CD8-positive, alpha-beta memory T cell (primary cell): ENCODE measurements at places on chromosomes 4 and X. TPM values are rescaled to one million over a fixed set of nuclear protein-coding genes. Genes with fewer than 3 reads are reported as not detected.

Gene TLL1
- total RNA-seq: not detected

Gene NEUROG2
- total RNA-seq: not detected

Gene TCP11X2
- not detected for total RNA-seq

Gene BST1
- total RNA-seq: 0.48 TPM

Gene VCX3B
- not detected for total RNA-seq

Gene CCDC110
- not detected for total RNA-seq

Gene SPANXN3
- total RNA-seq: not detected

Gene MAGED4
- 0.59 TPM for total RNA-seq

DNA sequence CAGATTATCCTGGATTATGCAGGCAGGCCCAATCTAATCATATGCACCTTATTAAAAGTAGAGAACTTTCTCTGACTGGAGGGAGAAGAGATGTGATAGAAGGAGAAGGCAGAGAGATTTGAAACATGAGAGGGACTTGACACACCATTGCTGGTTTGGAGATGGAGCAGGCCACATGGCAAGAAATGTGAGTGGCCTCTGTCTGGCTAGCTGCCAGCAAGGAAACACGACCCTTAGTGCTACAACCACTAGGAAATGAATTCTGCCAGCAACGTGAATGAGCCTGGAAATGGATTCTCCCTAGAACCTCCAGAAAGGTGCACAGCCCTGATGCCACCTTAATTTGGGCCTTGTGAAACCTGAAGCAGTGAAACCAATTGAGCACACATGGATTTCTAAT lies 79.5 kb upstream of the MBNL3 start:
- DNase-seq: no peak

DNA sequence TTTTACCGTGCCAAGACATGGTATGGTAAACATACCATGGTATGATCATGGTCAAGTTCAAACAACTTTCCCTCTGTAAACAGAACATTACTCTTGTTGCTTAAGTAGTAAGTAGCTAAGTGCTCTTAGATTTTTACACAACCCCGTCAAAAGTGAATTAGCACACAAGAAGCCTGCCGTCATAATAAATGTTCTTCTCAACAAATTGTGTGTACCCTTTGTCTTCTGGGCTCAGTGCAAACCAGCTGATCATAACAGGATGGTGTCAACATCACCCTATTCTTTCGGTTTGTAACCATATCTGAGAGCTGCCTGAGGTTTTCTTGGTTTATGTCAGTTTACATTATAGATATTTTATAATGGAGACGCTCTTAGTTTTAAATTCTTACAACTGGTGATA lies 28.8 kb downstream of the MSL3 start:
- DNase-seq: no peak

DNA sequence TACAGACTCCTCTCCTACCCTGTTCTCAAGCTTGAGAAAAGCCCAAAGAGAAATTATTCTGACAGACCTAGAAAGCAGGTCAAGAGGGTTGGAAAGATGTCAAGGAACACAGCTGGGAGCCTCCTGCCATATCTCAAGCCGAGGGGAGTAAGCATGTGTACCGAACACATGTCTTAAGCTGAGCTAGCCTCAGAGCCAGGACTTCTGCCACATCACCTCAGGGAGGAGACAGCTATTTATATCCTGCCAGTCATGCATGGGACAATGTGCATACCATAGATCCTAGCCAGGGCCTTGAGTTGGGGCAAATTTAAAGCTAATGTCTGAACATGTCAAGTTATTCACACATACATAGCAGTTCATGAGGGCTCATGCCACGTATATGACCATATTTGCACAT lies 11.8 kb downstream of the TMEM31 start:
- no peak for DNase-seq

- DNase-seq: no peak
These were observed 221.6 kb downstream of the DCLK2 start for GRCh38 chr4:150299816-150300215.

GRCh38 chr4:134533068-134533467 lies 331.5 kb upstream of the PABPC4L start:
- no peak for DNase-seq

- no peak for DNase-seq
These were observed 245.2 kb downstream of the RAB28 start for GRCh38 chr4:13238936-13239335.

DNA sequence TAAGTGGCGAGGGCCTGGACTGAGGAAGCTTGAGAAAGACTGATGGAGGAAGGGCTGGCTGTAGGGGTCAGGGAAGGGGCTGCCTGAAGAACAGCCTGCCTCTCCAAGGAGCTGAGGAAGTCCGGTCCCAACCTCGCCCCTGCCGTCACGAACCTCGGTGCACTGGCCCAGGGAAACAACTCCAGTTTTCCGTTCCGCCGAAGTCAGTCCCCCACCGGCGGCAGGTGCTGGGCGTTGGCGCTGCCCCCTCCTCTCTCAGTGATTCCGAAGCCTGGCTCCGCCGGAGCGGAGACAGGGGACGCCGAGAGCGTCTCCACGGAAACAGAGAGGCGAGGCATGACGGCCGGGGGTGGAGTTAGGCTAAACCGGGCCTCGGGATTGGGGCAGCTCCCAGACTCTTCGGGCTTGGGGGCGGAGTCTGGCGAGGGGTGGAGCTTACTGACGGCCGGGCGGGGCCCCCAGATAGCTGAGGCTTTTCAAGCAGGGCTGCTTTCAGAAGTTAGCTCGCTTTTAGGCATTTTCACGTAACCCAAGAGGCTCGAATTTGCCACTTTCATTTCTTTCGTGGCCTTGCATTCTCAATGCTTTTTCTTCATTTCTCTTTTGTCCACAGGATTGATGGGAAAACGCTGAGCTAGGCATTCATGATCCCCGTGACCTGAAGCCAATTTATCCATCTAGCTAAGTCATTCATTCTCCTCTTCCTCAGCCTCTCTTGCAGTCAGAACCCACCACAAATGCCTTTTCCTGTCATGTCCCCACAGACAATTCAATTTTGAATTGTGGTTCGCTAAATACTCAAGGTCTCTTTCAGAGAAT lies at the start of gene TTC29:
TTC29 (minus strand) TSS at position 309 of the 819 bp plus-strand sequence. CDS start 5,969 bp downstream, outside the sequence.
- DNase-seq: peak; percentile 60

DNA sequence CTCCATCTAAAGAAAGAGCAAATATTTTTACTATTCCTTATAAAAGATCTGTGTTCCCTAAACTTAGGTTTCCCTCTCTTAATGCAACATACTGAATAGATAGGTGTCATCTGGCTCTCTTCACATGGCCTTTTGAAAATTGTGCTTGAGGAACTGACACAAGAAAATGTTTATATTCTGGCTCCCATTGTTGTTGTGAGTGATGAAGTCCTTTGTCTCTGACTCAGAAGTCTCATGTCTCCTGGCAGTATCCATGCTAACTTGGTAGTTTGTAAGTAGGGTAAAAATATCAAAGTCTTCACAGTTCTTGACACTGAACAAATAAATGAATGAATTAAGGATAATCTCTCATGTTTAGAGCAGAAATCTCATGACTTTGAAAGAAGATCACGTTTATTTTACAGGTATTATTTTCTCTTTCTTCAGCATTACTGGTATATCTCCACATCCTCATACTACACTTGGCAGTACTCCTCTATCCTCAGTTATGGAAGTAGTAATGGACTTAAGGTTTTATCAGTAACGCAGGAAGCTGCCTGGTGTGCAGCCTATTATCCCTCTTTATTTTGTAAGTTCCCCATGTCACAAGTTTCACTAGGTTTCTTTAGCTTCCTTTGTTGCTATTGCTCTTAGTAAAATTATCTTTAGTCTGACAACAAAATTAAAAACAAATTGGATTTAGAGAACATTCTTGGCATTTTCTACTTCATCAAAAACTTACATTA lies 14.2 kb upstream of the PABPC4L start:
- DNase-seq: no peak

DNA sequence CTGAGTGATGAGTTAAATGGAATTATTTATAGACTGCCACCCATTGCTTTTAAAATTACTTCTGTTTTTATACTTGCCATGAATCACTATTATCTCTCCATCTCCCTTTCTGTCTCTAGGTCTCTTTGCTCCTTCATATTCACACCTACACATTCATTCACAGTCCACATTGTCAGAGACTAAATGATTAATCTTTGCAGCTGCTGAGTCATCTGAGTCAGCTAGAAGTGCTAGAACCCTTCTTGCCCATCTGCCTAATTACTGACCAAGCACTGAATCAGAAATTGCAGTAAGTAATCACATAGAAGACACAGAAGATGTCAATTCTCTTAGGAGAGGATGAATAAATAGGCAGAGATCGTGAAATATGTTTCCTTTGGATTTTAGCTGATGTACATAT lies 31.6 kb upstream of the RPS6KA6 start:
- DNase-seq: no peak

DNA sequence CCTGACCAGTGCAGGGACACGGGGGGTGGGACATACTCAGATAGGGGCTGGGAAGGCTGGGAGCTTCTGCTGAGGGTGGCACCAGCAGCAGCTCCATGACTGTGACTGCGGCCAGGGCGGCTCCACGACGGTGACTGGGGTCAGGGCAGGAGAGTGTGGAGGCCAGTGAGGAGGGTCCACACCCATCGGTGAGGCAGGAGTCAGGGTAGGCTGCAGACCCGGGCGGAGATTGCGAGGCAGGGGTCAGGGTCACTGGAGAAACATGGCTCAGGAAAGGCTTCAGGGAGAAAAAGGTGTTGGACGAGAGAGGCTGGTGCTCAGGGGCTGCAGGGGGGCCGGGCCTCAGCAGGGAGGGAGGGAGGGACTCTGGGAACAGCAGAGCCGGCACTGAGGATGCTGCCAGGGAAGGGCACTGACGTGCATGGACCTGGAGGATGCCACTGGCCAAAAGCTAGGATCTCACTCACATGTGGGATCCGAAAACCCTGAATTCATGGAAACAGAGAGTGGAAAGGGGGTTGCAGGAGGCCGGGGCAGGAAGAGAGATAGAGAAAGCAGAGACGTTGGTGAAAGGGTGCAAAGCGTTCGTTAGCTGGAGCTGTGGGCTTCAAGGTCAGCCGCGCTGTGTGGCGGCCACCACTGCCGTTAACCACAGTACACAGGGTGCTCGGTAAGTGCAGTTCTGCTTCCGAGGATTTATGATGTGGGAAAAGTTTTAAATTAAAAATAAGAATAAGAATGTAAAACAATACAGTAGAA lies 22.0 kb downstream of the ATP5ME start:
- DNase-seq: no peak

- no peak for DNase-seq
These were observed 112.1 kb upstream of the NAP1L5 start for GRCh38 chr4:88809576-88810219.

DNA sequence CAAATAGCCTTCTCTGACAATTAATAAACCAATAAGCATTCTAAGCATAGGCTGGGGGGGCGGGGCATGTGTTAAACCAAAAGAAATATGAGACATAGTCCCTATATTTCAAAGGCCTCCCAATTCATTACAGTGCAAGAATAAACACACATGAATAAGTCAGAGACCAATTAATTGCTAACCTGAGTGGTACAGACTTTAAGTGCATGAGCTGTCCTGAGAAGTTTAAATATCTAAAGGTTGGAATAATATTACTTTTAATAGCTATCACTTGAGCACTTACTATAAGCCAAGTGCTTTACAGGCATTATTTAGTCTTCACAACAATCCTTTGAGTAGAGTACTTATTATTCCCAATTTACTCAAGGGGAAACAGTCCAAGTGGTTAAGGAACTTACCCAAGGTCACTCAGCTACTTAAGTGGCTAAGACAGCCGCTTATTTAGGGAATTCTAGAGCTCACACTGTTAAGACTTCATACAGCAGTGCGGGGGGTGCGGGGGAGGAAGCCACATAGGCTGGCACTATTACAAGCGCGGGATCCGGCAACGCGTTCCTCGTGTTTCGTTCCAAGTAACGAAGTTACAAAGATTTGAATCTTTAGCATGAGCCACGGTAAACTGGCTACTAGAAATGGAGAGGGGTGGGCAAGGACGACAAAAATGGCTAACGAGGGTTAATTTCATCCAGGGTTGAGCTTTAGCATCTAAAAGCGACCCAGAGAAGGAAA lies 1.4 kb downstream of the THOC2 start:
- DNase-seq: no peak

DNA sequence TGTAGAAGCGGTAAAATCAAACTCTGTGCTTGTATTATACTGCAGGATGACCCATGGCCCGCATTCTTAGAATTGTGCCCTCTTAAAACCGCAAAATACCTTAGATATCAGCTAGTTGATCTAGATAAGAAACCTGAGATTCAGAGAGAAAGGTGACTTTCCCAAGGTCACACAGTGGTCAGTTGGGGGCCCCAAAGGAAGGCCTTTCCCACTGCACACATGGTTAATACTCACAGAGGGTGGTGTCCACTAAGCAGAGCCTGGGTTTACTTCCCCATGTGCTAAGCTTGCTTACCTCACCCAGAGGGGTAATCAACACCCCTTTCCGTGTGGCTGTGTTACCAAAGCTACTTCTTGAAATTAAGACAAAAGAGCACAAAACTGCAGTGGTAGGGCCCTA lies 66.3 kb downstream of the RBM47 start:
- DNase-seq: no peak

DNA sequence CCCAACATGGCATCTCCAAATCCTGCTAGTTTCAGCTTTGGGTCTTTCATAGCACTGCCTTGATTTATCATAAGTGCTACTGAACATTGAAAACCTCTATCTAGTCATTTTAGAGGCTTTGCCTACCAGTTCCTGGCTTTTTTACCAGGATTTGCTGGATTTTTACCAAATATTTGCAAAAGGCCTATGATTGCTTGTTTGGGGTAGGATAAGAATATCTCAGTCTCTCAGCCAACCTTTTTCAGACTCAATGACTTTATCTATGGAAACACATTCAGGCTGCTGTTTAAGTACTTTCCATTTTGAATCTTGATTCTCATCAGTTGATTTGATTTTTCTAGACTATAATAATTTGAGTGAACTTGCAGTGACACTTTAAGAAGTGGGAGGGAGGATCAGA lies 80.1 kb downstream of the NPFFR2 start:
- DNase-seq: no peak

- DNase-seq: no peak
These were observed 5.5 kb downstream of the MPP1 start for GRCh38 chrX:154799556-154800348.

- DNase-seq: no peak
These were observed 26.7 kb downstream of the ANKRD50 start for GRCh38 chr4:124685851-124686250.

GRCh38 chr4:122602277-122603142 lies 18.4 kb downstream of the IL21 start:
- DNase-seq: no peak
